ENCODE measurements at places on chromosomes 5 and 9.

GRCh38 chr9:6917162-6917561, 159.4 kb downstream of the KDM4C start:
- DNase-seq, result no peak

DNA sequence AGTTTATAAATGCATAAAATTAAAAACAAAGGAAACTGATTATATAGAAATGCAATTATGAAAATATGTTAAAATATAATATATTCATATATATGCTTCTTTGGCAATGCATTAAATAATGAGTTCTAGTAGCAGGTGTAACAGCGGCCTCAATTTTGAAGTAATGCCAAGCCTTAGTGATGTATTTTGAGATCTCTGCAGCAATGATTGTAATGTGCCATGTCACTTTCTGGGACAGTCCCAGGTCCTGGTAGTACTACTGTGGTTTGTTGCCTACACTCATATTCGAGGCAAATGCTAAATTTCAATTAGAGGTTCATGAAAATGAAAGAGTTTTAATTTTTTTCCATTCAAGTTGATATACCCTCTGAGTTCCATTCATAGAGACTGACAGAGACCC, 75.8 kb upstream of the ORM1 start:
- no peak for DNase-seq

GRCh38 chr5:106172681-106173532, 1497.8 kb downstream of the EFNA5 start:
- no peak for DNase-seq

- no peak for DNase-seq
Observed at GRCh38 chr9:115466756-115467155, 348.8 kb upstream of the TNC start.

- DNase-seq, result no peak
Observed at GRCh38 chr5:80300125-80300524, 19.7 kb upstream of the SPZ1 start.

- no peak for DNase-seq
Observed at GRCh38 chr5:95959888-95960666, 1.6 kb downstream of the ELL2 start.

DNA sequence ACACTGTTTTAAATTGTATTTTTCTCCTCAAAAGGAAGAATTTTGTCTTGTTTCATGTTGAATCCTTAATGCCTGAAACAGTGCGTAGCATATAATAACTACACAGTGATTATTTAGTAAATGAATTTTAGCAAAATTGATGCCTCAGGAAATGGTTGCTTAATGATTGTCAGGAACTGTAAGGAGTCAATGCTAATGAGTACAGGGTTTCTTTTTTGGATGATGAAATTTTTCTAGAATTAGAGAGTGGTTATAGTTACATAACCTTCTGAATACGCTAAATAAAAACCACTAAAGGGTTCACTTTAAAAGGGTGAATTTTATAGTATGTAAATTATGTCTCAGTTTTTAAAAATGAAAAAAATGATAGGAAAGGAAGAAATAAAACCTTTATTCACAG, 14.9 kb downstream of the FAM151B start:
- no peak for DNase-seq

DNA sequence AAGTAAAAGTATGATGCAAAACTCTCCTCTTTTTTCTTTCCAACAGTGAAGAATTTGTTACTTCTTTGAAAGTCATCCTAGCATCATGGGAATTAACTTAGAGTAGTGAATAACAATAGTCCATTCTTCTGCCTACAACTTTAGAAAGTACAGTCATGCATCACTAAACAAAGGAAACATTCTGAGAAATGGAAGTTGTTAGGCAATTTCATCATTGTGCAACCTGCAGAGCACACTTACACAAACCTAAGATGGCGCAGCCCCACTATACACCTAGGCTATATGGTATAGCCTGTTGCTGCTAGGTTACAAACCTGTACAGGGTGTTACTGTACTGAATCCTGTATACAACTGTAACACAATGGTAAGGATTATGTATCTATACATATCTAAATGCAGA, 1209.3 kb upstream of the C9orf72 start:
- no peak for DNase-seq

GRCh38 chr9:98403715-98404114, 148.3 kb upstream of the TBC1D2 start:
- no peak for DNase-seq

GRCh38 chr5:36878392-36879082, 2.0 kb downstream of the NIPBL start:
- DNase-seq, result no peak

DNA sequence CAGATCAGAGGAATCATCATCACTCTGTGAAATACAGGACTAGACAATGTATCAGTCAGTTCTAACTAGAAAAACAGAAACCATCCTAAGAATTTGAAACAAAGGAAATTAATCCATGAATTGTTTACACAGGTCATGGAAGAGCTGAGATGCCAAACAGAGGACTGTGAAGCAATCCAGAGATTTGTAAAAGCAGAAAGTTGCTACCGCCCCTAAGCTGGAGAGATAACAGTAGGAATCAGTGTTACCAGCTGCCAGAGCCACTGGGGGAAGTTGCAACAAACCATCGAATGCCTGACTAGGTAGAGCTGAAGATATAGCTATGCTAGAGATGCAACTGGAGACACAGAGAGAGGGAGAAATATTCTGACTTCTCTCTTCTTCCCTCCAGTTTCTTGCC, 10.4 kb upstream of the MIER3 start:
- DNase-seq, result no peak

- DNase-seq, result no peak
Observed at GRCh38 chr9:93164085-93164484, 19.9 kb upstream of the WNK2 start.

GRCh38 chr5:139636975-139637408, 11.2 kb upstream of the CXXC5 start:
- peak; percentile 20 for DNase-seq

DNA sequence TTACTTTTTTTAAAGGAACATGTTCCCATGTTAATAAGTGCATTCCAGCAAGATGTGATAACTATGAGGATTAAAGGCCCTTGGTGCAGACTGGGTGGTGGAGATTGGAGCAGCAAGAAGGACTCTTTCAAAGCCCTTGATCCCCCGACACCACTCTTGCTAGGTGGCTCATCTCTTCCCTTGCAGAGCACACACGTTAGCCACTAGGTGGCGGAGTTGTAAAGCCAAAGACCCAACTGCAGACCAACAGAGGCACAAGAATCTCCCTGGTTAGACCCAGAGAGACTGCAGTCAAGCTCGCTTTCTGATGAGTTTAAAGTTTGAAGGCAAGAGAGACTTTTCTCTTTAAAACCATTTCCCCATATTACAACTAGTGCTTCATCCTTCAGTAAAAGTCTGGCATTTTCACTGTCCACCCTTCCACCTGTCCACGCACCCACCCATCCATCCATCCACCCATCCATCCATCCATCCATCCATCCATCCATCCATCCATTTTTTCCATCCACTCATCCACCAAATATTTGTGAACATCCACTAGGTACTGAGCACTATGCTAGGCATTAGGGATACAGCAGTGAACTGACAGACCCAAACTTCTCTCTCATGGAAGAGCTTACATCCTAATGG, 226.9 kb downstream of the MSX2 start:
- peak; percentile 44 for DNase-seq

DNA sequence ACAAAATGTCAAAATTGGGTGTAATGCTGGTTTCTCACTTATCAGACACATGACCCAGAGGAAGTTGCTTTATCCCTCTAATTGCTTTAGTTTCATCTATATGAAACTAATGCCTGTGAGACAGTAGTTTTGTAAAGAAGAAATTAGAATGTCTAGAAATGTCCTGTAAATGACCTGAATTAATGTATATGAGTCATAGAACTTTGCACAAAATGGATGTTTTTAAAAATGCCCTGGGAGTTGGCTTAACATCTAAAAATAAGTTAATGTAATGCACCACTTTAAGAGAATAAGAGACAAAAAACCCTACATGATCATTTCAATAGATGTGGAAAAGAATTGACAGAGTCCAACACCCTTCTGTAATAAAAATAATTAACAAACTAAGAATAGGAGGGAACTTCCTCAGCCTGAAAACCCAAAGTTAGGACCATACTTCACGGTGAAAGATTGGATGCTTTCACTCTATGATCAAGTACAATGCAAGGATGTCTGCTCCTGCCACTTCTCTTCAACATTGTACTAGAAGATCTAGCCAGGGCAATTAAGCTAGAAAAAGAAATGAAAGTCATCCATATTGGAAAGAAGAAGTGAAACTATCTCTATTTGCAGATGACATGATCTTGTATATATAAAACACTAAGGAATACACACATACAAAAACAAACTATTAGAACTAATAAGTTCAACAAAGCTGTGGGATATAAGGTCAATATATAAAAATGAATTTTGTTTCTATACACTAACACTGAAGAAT, 117.9 kb downstream of the MELK start:
- DNase-seq, result no peak

DNA sequence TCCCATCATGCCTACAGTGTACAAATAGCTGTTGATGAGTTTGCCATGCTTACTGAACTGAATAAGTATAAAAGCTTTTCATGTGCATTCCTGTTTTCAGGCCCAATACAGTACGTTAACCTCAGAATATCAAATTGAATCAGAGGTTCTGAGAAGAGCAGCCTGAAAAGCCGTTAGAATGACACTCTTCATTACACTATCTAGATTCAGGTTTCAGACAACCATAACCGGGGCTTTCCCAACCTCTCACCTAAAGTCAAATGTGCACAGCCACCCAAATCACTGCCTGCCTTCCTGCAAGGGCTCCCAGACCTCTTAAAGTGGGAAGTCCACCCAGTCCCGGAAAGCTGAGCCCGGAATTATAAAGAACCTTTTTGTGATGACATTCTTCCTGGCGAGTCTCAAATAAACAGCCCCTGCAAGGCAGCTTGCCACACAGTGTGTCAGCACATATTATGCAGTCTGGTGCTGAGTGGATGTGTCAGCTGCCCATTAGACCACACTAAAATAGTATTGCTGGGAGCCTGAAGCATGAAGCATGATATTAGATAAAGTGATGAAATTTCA, 245.8 kb downstream of the TLE4 start:
- no peak for DNase-seq

GRCh38 chr9:34647651-34648050, 1.2 kb downstream of the GALT start:
- DNase-seq, result no peak

DNA sequence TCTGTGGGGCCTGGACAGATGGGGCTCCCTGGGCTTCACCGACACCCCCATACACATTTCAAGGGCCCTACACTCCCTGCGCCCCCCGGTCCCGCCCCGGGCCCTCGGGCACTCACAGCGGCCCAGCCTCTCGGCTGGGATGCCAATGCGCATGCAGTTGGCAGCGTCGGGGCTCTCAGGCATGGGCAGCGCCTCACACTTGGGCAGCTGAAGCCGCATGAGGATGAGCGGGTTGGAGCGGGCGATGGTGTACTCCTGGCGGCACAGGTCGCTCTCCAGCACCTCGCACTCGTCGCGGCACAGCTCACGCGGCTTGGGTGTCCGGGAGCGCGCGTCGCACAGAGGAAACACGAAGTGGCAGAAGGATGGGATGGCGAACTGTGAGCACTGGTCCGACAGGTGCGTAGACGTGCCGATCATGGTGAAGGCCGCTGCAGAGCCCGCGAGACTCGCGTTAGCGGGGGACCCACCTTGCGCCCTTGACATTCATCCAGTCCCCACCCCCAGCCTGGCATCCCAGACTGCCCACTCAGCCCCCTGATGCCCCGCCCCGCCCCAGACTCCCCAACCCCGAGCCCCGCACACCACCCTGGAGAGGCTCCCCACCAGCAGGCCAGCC, 216.9 kb downstream of the ROR2 start:
- DNase-seq, result no peak

GRCh38 chr5:80326468-80326867, 6.7 kb downstream of the SPZ1 start:
- no peak for DNase-seq

DNA sequence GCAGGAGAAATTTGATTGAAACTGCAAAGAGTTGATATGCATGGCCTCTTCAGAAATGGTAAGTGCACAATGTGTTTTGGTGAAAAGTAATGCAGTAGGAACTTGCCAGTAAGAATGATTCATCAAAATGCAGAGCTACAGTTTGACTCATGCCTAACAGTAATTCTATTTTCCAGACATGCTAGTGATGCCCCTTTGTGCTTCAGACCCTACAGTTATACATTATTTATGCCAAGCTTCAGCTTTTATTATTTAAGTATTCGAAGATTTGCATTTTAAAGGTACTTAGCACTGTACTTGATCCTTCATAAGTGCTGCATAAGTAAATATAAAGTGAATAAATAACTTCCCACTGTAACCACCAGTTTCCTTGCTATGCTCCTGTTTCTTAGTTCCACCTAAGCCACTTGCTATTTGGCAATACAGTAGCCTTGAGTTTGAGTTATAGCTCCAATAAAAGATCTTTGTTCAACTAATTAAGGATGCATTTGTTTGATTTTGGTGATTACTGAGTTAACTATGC, 3.6 kb upstream of the SPATA31E1 start:
- DNase-seq, result no peak

- DNase-seq, result no peak
Observed at GRCh38 chr5:54573812-54574489, 56.4 kb downstream of the SNX18 start.

DNA sequence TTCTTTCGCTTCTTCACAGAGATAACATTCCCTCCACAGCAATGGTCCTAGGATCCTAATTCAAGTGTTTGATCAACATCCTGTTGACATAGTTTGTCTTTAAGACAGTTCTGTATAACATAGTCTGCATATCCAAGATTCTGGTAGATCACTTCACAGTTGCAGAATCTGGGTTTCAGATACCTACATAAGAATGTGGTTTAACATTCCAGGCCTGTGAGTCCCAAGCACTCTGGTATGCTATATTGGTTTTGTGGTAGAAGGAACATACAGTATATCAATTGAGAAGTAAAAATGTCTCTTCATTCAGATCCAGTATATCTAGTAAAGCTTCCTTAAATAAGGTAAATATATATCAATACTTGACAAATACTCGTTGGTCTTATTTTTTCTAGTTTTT, 914.2 kb upstream of the CDH6 start:
- DNase-seq, result no peak

- DNase-seq, result no peak
Observed at GRCh38 chr5:141514330-141515133, 25.7 kb downstream of the PCDHGC5 start.

- no peak for DNase-seq
Observed at GRCh38 chr5:38607930-38608564, 51.6 kb upstream of the LIFR start.

GRCh38 chr5:151469992-151470391, 22.6 kb downstream of the SLC36A1 start:
- DNase-seq, result no peak

GRCh38 chr9:77892955-77893514, 138.6 kb downstream of the GNAQ start:
- no peak for DNase-seq

- no peak for DNase-seq
Observed at GRCh38 chr9:112352209-112352608, 18.8 kb upstream of the PTBP3 start.

Data from activated CD4-positive, alpha-beta T cell treated with anti-CD3 and anti-CD28 coated beads for 4 hours (primary cell).